Stimulated activated CD8-positive, alpha-beta memory T cell treated with anti-CD3 and anti-CD28 coated beads, Interleukin-7, amount 100 ng/mL, for 48 hours (primary cell): ENCODE measurements at places on chromosomes 7 and 10.

GRCh38 chr10:533186-533585, 156.3 kb downstream of the DIP2C start:
- no peak for DNase-seq

GRCh38 chr10:112202561-112203241, 19.1 kb upstream of the GPAM start:
- no peak for DNase-seq

DNA sequence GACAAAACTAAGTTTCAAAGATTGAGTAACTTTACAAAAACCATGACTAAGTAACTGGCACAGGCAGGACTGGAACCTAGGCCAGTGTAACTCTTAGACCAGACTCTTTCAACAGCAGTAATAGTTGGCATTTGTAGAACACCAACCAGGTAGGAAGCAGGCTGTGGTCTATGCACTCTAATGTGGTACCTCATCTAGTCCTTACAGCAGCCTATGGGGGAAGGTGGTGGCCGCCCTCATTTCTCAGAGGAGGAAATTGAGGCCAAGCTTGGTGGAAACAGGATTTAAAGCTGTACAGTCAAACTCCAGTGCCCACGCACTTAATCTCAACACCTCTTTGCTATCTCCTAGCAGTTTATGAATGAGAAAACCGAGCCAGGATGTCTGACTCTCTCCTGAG, 165.4 kb upstream of the LRGUK start:
- peak; percentile 3 for DNase-seq

DNA sequence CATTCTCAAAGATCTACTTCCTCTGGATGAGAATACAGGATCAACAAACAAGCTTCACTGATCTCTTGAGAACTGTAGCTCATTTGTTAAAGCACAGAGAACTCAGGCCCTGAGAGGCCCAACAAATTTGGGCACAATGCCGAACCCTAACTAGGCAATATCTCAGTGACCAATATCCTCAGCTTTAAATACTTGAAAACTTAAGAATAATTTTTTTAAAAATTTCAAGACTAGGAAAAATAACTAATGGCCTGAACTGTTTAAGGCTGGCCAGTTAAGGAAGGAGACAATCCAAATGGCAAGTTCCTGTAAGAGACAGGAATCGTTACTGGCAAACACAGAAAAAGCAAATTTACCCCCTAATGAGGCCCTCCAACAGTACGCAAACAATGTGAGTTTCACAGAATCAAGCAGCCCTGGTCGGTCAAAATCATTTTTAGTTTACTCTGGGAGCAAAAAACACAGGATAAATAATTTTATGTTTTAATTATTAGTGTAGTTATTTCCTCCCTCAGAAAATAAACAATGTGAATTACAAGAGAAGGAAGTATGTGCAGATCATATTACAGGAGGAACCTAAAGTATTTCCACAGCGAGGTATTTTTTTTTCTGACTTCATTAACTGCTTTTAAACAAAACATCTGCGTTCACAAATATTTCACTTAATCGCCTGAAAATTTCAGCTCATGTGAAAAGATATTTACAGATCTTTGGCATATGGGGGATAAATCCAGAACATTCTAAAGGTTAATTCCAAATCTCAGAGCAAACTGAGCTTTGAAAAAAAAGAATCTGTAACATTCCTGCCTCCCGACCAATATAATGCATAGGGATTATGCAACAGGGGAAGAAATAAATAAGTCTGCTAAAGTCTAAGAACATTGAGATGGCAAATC, 39.5 kb downstream of the NT5C2 start:
- no peak for DNase-seq

GRCh38 chr7:101363734-101364374, 1.2 kb downstream of the COL26A1 start:
- peak; percentile 49 for DNase-seq

DNA sequence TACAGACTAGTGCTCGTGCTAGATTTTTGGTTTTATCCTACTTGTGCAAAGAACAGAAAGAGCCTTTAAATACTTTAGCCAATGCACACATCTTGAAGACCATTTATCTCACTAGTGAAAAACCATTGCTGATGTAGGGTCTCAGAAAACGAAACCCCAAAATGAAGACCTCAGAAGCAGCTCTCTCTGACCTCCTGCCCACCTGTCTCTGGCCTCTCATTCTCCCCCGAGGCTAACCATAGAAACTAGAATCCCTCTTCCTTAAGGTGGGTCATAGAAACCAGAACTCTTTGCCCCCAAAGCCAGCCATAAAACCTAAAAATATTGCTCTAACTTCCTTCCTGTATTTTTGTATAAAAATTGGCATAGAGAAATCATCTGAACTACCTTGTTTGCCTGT, 112.2 kb downstream of the KIF20B start:
- no peak for DNase-seq

- no peak for DNase-seq
Observed at GRCh38 chr10:127243490-127244272, 47.3 kb upstream of the INSYN2A start.

GRCh38 chr10:120455004-120455403, 2.0 kb upstream of the PLPP4 start:
- DNase-seq = no peak

DNA sequence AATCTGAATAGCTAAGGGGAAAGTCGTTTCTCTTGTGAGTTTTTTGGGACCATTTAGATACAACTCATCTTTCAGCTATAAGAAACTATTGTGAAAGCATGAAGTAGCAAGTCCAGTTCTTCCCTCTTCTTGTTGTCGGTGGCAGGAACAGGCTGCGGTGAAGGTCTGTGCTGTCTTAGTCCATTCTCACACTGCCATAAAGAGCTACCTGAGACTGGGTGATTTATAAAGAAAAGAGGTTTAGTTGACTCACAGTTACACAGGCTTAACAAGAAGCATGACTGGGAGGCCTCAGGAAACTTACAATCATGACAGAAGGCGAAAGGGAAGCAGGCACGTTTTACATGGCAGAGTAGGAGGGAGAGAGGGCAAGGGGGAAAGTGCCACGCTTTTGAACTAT, 261.8 kb downstream of the GATA3 start:
- DNase-seq = no peak

DNA sequence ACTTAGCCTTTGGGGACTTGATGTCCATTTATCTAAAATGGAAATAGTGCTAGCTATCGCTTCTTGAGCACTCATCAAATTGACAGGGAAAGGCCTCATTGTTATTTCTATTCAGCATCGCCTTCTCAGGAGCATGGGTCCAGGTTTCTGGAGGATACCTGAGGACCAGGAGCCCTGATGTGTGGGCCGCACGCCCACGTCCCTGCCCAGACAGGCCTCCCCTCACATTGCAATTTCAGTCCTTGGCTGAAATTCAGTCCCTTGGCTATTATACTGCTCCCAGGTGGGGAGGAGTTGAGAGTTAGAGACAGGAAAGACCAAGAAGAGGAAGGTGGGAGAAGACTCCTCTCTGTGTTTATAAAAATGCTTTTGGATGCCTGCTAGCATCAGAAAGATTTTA, 38.9 kb downstream of the GPRIN2 start:
- DNase-seq = no peak

DNA sequence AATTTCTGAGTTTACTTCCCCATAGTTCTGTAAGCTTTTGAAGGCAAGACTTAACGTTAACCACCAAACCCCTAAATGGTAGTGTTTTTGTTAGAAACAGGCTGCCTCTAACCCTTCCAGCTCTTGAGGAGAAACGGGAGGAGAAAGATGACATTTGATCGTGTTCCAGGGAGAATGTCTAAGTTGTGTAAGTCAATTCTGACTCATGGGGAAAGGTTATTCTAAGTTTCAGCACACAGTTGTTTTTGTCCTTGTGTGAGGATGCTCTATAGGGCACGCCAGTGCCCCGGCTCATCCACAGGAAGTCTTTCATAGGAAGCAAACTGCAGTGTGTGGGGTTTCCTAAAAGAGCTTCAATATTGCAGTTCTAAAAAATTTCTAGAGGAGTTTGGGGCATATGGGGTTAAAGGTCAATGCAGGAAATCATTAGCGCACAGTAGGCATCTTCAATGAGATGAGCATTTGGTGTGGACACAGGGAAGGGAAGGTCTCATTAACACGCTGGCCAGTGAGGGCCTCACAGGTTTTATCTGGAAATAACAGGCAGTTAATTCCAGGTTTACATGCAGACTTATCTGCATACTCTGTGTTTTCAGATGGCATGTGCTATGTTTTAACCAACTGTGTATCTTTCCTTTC, 638.2 kb upstream of the IGFBP3 start:
- no peak for DNase-seq

DNA sequence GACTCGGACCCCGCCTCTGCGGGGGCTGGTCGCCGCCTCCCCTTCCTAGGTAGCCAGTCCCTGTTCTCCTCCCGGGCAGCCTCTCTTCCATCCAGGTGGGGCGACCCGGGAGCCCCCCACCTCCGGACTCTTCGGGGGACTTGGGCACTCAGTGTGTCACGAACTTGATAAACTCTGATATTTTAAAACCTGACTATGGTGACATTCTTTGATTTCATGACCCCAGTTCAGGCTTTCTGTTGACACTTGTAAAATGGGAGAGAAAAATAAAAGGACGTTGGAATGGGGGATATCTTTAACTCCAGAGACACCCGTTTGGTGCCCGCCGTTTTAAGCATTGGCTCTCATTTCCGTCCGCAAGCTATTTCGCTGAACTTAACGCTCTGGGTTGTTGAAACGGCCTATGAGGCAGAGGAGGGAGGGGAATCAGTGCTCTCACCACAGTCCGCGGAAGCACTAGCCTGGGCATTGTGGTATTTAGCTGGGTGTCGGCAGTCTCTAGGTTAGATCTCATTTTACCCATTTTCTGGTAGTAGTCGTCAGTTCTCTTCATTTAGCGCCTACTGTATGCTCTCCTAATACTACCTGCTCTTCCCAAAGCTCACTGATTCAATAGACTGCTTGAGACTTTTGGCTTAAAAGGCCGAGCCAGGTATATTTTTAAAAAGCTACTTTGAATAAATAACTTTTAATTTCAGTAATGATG, 738 bp downstream of the VPS26A start:
- peak; percentile 39 for DNase-seq

GRCh38 chr7:157704365-157704764, 367.6 kb downstream of the DNAJB6 start:
- DNase-seq = no peak

DNA sequence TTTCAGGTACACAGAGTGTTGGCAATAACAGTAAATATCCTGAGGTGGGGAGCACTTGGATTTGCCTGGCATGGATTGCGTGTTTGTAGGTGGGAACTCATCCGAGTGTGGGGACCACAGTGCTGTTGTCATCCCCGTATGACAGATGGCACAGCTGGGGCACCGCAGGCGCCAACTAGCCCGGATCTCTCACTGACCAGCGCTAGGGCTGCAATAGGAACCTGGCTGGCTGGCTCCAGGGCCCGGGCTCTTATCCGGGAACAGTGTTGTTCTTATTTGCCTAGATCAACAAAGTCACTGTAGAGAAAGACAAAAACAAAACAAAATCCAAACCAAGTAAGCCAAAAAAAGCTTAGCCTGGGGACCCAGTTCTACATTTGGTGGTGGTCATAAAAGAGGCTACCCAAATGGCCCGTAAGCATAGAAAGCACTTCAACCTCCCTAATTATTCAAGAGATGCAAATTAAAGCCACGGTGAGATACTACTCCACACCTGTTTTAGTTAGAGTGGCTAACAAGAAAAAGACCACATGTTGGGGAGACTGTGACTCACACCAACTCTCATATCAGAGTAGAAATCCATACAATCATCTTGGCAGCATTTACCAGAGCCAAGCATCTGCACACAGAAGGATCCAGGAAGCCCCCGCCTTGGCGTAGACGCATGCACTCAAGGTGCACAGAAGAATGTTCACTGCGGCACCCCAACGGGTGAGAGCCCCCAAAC, 27.2 kb upstream of the PFKFB3 start:
- DNase-seq = no peak

DNA sequence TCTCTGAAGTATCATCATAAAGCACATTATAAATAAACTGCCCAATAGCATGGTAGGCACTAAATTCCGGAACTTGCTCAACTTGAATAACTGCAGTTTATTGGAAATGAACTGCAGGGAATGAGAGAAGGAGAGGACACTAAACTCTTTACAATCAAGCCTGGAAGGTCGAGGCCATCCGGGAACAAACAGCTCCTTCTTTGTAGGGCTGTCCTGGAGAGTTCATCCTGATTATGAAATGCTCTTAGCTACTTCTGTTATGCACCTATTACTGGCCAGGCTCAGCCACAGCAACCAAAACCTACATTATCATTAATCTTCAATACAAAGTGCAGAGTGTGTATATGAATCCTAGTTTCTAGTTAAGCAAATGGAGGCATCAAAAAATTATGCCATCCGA, 64.7 kb downstream of the PPP1R17 start:
- DNase-seq = no peak

GRCh38 chr10:78936412-78937342, 132.1 kb upstream of the ZMIZ1 start:
- no peak for DNase-seq
